ENCODE measurements at places on chromosomes 13 and 19. TPM values are rescaled to one million over a fixed set of nuclear protein-coding genes. Genes with fewer than 3 reads are reported as not detected.

Gene UBE2L5
- polyA plus RNA-seq, result not detected

Gene FUT6
- polyA plus RNA-seq, result 6.2 TPM

Gene VSTM1
- 0.07 TPM for polyA plus RNA-seq

Gene CYP4F22
- 3.9 TPM for polyA plus RNA-seq

Gene SPIB
- polyA plus RNA-seq, result 0.09 TPM

Gene FPR3
- polyA plus RNA-seq, result 4.5 TPM

Gene IL4I1
- 0.30 TPM for polyA plus RNA-seq

Gene PGLYRP1
- 0.31 TPM for polyA plus RNA-seq

Gene ZNF154
- 0.32 TPM for polyA plus RNA-seq

GRCh38 chr19:47323872-47324271, 8.1 kb upstream of the C5AR2 start:
- H3K4me3 ChIP-seq, result no peak overlapping the region
- H3K27ac ChIP-seq, result peak overlapping the region; percentile 49
- H3K27me3 ChIP-seq, result no peaks in the 10 kb centered on the region
- no peaks in the 10 kb centered on the region for H3K36me3 ChIP-seq
- no peak for DNase-seq
- H3K4me1 ChIP-seq, result no peaks in the 10 kb centered on the region

GRCh38 chr13:59446391-59446790, 717.3 kb downstream of the DIAPH3 start:
- H3K27me3 ChIP-seq, result no peaks in the 10 kb centered on the region
- H3K4me3 ChIP-seq, result no peak overlapping the region
- H3K27ac ChIP-seq, result no peak overlapping the region
- no peak for DNase-seq
- H3K36me3 ChIP-seq, result no peaks in the 10 kb centered on the region

DNA sequence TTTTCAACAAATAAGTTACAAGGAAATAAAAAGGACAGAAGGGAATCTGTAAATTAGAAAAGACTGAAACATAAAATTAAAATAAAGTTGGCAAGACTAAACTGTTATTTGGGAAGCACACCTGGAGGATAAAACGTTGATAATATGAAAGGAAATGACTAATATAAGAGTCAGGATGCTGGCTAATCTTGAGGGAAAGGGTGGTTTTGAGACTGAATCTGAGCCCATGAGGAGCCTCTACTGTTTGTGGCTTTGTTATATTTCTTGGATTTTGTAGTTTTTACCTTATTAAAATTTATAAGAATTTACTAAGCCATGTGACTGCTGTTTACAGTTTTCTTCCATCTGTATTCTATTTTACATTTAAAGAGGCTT, 718.0 kb upstream of the SPRY2 start:
- no peak overlapping the region for H3K27ac ChIP-seq
- no peak for DNase-seq
- no peak overlapping the region for H3K4me3 ChIP-seq
- no peaks in the 10 kb centered on the region for H3K27me3 ChIP-seq
- no peaks in the 10 kb centered on the region for H3K36me3 ChIP-seq

- no peaks in the 10 kb centered on the region for H3K4me1 ChIP-seq
- no peaks in the 10 kb centered on the region for H3K36me3 ChIP-seq
- no peaks in the 10 kb centered on the region for H3K27me3 ChIP-seq
- peak overlapping the region; percentile 93 for H3K27ac ChIP-seq
- DNase-seq, result no peak
Measured at GRCh38 chr19:10604460-10604980, 17.4 kb upstream of the AP1M2 start.

- H3K27me3 ChIP-seq, result no peaks in the 10 kb centered on the region
- no peak overlapping the region for H3K4me3 ChIP-seq
- H3K36me3 ChIP-seq, result peaks cover 33% of the 10 kb centered on the region
- DNase-seq, result no peak
Measured at GRCh38 chr19:15374796-15375440, 4.7 kb downstream of the AKAP8 start.

- H3K27ac ChIP-seq, result no peak overlapping the region
- H3K27me3 ChIP-seq, result no peaks in the 10 kb centered on the region
- no peaks in the 10 kb centered on the region for H3K36me3 ChIP-seq
- no peak overlapping the region for H3K4me3 ChIP-seq
- H3K4me1 ChIP-seq, result peaks cover 5% of the 10 kb centered on the region
Measured at GRCh38 chr13:32726374-32727037, 140.3 kb downstream of the PDS5B start.

- no peak for DNase-seq
- H3K27me3 ChIP-seq, result no peaks in the 10 kb centered on the region
- H3K4me1 ChIP-seq, result no peaks in the 10 kb centered on the region
- H3K27ac ChIP-seq, result no peak overlapping the region
- peaks cover 8% of the 10 kb centered on the region for H3K36me3 ChIP-seq
Measured at GRCh38 chr19:18669524-18669817, 14.0 kb upstream of the CRTC1 start.

GRCh38 chr13:96020931-96021330, 32.3 kb downstream of the UGGT2 start:
- DNase-seq, result no peak
- H3K4me1 ChIP-seq, result no peaks in the 10 kb centered on the region
- H3K27ac ChIP-seq, result no peak overlapping the region
- no peak overlapping the region for H3K4me3 ChIP-seq
- no peaks in the 10 kb centered on the region for H3K27me3 ChIP-seq
- H3K36me3 ChIP-seq, result no peaks in the 10 kb centered on the region

DNA sequence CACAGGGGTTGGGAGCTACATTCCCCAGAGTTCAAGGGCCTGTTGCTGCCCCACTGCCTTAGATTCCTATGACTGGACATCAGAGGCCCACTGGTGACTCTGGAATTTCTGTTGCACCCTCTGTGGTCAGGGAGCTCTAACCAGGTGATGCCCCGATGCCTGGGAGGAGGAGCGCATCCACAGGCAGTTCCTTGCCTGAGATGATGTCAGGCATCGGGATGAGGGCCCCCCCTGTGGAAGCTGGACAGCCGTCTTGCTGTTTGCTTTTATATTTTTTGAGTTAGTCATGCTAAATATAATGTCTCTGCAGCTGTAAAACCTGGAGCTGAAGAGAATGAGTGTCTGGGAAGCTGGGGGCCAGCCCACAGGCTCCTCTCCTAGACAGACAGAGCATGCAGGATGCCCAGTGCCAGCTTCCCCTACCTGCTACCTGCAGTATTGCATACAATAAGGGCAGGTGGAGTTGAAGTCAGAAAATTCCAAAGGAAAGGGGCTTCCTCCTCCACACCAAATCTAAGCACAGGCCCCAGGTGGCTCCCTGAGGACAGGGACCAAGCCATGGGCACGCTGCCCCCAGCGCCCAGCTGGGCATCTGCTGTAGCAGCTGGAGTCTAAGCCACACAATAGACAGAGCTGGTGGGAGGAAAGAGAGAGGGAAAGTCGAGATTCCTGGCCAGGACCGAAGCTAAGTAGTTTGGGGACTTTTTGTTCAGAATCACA, 16.2 kb downstream of the COL4A2 start:
- no peaks in the 10 kb centered on the region for H3K36me3 ChIP-seq
- no peaks in the 10 kb centered on the region for H3K27me3 ChIP-seq
- DNase-seq, result no peak
- no peak overlapping the region for H3K27ac ChIP-seq
- no peak overlapping the region for H3K4me3 ChIP-seq

GRCh38 chr13:35659796-35660195, 183.3 kb upstream of the MAB21L1 start:
- DNase-seq, result no peak
- H3K36me3 ChIP-seq, result no peaks in the 10 kb centered on the region
- no peak overlapping the region for H3K4me3 ChIP-seq
- H3K27me3 ChIP-seq, result no peaks in the 10 kb centered on the region
- H3K4me1 ChIP-seq, result no peaks in the 10 kb centered on the region

- peak; percentile 79 for DNase-seq
- H3K4me1 ChIP-seq, result peaks cover 16% of the 10 kb centered on the region
- no peak overlapping the region for H3K4me3 ChIP-seq
- no peaks in the 10 kb centered on the region for H3K36me3 ChIP-seq
- no peaks in the 10 kb centered on the region for H3K27me3 ChIP-seq
Measured at GRCh38 chr19:14505488-14506239, 9.7 kb upstream of the GIPC1 start.

GRCh38 chr19:8478598-8478997, 23.8 kb downstream of the PRAM1 start:
- DNase-seq, result no peak
- H3K27ac ChIP-seq, result no peak overlapping the region
- no peaks in the 10 kb centered on the region for H3K4me1 ChIP-seq
- no peak overlapping the region for H3K4me3 ChIP-seq

- no peaks in the 10 kb centered on the region for H3K36me3 ChIP-seq
- peak overlapping the region; percentile 89 for H3K27ac ChIP-seq
- H3K4me1 ChIP-seq, result peaks cover 26% of the 10 kb centered on the region
- DNase-seq, result no peak
- no peaks in the 10 kb centered on the region for H3K27me3 ChIP-seq
Measured at GRCh38 chr13:30388406-30389283, 33.6 kb upstream of the UBE2L5 start.

- H3K27ac ChIP-seq, result no peak overlapping the region
- DNase-seq, result no peak
- H3K27me3 ChIP-seq, result no peaks in the 10 kb centered on the region
- H3K4me1 ChIP-seq, result no peaks in the 10 kb centered on the region
- H3K4me3 ChIP-seq, result no peak overlapping the region
- no peaks in the 10 kb centered on the region for H3K36me3 ChIP-seq
Measured at GRCh38 chr13:22422712-22423111, 751.8 kb downstream of the FGF9 start.

DNA sequence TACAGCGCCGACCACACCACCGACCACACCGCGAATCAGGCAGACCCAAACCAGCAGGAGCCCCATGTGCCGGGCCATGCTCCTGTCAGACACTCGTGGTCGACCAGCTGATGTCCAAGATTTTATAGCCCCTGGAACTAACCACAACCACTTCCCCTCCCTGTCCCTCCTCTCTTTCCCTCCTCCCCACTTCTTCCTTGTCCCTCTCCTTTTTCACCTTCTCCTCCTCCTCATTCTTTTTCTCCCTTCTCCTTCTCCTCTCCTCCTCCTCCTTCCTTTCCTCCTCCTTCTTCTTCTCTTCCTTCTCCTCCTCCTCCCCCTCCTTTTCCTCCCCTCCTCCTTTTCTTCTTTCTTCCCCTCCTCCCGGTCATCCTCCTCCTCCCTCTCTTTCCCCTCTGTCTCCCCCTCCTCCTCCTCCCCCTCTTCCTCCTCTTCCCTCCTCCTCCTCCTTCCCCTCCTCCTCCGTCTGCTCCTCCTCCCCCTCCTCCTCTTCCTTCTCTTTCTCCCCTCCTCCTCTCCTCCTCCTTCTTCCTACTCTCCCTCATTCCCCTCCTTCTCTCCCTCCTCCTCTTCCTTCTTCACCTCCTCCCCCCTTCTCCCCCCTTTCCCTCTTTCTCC, 670 bp downstream of the BSPH1 start:
- no peaks in the 10 kb centered on the region for H3K36me3 ChIP-seq
- no peaks in the 10 kb centered on the region for H3K4me1 ChIP-seq
- peaks cover 5% of the 10 kb centered on the region for H3K27me3 ChIP-seq
- no peak for DNase-seq
- no peak overlapping the region for H3K4me3 ChIP-seq

All from liver (tissue), 10 donors.